ENCODE measurements at places on chromosomes 12 and 14.

- DNase-seq: peak; percentile 83
Observed at GRCh38 chr12:124764870-124765580, 98.6 kb downstream of the SCARB1 start.

DNA sequence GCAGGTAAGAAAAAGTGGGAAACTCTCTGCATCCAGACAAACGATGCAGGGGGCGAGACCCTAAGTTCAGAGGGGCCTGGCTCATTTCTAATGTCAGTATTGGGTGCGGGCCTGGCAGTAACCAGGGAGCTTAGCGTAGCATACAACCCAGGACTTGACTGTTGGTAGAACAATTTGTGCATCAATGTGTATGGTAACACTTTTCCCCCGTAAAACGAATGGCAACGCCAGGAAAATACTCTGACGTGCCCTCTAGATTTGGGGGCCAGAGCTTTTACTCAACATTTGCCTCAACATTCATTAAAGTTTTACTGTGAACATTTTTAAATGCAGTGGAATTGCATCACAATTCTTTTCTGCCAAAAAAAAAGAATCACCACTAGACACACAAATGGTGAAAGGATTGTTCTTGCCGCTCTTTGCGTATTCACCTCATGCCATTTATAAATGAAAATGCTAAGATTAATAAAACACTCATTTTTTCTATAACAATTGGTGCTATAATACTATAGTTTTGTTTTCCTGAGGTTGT, 867 bp downstream of the RHOJ start:
- no peak for DNase-seq

DNA sequence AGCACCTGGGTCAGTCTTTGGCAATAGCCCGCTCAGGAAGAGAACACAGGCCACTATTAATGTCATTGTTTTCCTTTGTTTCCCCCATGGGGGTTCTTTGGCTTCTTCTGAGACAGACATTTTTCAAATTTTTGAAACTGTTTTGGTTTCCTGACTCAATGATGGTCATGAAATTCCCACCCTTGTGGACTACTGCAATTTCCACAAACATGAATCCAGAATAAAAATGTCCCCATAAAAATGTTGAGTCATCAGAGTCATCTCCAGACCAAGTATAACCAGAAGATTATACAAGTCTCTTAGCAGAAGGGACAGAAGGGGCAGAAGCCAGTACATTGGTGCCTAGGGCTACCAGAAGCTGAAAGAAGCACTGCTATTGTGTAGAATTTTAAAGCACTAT, 29.1 kb downstream of the SLCO1A2 start:
- peak; percentile 9 for DNase-seq

- no peak for DNase-seq
Observed at GRCh38 chr12:106025129-106025528, 113.6 kb downstream of the NUAK1 start.

DNA sequence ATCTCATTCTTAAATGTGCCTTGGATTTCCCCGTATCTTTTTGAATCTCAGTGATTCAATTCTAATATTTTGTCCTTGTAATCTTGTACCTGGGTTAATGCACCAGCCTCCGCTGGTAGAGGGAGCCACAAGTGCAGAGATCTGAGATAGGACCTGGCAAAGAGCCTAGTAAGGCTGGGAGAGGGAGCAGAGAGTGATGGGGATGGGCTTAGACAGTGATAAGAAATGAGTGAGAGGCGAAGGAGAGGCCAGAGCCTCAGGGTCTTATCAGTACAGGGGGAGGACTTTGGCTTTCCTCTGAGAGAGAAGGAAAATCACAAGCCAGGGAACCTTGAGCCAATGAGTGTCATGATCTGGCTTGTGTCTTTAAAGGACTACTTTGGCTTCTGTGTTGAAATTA, 30.5 kb upstream of the LMNTD1 start:
- DNase-seq: no peak

GRCh38 chr14:37140176-37140575, 32.2 kb downstream of the SLC25A21 start:
- DNase-seq: no peak

GRCh38 chr12:121718653-121719239, 6.2 kb downstream of the TMEM120B start:
- DNase-seq: no peak

- no peak for DNase-seq
Observed at GRCh38 chr14:51578853-51579252, 72.9 kb upstream of the FRMD6 start.

- DNase-seq: peak; percentile 82
Observed at GRCh38 chr12:16526693-16527092, 79.3 kb downstream of the LMO3 start.

DNA sequence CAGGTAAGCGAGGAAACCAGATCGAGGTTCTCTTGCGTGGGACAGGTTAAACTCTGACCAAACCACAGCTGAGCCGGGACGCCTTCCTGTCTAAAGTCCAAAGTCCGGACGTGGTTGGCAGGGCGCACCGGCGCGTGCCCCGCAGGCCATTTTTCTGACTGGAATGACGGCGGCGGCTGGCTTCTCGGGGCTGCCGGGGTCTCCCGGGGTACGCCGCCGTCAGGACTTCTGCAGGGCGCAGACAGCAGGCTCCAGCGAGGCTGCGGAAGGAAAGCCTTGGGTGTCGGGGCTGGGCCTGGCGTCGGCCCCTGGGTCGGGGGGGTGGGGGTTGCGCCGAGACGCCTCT, 32.8 kb downstream of the MIA2 start:
- DNase-seq: peak; percentile 68
